Adipocyte (in vitro differentiated cells): ENCODE measurements at places on chromosomes 16 and 17.
A peak's percentile ranks its signal among the peaks of the same experiment; 100 is the strongest.

GRCh38 chr17:51999654-52000053 is 158.9 kb downstream of the CA10 start:
- no peak for DNase-seq

DNA sequence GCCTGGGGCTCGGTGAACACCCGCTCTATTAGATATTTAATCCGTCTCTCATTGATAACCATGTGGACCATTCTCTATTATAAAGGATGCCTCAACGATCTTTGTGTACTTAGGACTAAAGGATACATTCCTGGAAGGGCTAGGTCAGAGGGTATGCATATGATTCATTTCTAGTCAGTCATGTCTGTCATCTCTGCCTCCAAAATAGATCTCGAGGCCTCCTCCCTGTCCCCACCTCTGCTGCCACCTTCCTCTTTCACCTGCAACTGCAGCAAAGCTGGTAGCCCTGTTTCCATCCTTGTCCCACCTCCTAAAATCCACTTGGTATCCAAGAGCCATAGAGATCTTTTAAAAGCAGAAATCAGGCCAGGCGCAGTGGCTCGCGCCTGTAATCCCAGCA is 121.5 kb downstream of the KATNIP start:
- DNase-seq, result no peak

DNA sequence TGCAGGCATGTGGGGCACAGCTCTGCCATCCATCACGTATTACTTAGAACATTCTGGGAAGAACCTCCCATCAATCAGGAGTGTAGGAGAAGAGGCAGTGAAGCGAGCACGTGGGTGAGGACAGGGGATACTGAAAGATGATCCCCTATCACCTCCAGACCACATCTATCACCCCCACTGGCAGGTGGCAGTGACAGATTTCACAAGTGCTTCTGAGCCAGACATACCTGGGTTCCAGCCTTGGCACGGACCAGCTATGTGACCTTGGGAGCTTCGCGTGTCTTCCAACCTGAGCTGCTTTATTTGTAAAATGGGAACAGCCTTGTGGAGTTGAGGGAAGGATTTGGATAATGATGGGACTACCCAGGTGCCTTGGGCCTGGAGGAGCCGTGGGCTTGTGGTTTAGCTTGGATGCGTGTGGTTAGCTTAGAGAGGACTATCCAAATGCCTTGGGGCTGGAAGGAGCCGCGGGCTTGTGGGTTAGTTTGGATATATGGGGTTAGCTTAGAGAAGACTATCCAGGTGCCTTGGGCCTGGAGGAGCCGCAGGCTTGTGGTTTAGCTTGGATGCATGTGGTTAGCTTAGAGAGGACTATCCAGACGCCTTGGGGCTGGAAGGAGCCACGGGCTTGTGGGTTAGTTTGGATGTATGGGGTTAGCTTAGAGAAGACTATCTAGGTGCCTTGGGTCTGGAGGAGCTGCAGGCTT is 206.4 kb downstream of the ENGASE start:
- no peak for DNase-seq

GRCh38 chr16:4801962-4802658 is at the start of gene ROGDI:
TSS of gene ROGDI (minus strand) at chr16:4802633. CDS start at chr16:4802571, 62 bp downstream.
- peak; percentile 69 for DNase-seq

- DNase-seq, result no peak
Measured at GRCh38 chr17:49984776-49985175, 10.2 kb downstream of the DLX3 start.

DNA sequence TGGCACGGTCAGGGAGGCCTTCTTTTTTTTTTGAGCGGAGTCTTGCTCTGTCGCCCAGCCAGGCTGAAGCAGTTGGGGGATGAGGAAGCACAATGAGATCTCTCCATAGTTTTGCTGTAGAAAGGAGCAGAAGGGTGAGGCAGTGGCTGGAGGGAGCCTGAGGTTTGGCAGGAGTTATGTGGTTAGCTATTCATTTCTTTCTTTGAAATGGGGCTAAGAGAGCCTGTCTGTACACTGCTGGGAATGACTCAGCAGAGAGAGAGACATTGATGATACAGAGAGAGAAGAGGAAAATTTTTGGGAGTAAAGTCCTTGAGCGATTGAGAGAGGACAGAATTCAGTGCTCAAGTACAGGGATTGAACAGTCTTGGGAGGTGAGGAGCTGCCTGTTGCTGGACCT is 22.1 kb downstream of the NOS2 start:
- peak; percentile 16 for DNase-seq

- no peak for DNase-seq
Measured at GRCh38 chr17:29079433-29079832, 36.5 kb downstream of the PIPOX start.

GRCh38 chr17:78802459-78802858 is 20.4 kb upstream of the CYTH1 start:
- DNase-seq, result no peak

DNA sequence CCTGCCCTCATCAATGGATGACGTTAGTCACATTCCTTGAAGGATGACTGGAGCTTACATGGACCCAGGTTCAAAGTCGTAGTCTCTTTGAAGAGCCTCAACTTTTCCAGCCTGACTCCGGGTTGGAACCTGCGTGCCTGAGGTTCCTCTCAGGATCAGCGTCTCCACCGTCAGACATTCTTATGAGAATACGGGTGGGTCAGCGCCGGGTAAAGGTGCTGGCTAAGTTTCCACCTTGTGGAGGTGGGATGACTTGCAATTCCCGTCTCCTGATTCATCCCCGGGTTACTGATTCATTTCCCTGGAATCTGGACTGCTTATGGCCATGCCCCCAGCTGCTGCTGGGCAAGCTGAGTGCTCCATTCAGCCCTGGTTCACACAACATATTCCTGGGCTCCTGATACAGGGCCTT is 38.9 kb upstream of the CMIP start:
- peak; percentile 51 for DNase-seq

DNA sequence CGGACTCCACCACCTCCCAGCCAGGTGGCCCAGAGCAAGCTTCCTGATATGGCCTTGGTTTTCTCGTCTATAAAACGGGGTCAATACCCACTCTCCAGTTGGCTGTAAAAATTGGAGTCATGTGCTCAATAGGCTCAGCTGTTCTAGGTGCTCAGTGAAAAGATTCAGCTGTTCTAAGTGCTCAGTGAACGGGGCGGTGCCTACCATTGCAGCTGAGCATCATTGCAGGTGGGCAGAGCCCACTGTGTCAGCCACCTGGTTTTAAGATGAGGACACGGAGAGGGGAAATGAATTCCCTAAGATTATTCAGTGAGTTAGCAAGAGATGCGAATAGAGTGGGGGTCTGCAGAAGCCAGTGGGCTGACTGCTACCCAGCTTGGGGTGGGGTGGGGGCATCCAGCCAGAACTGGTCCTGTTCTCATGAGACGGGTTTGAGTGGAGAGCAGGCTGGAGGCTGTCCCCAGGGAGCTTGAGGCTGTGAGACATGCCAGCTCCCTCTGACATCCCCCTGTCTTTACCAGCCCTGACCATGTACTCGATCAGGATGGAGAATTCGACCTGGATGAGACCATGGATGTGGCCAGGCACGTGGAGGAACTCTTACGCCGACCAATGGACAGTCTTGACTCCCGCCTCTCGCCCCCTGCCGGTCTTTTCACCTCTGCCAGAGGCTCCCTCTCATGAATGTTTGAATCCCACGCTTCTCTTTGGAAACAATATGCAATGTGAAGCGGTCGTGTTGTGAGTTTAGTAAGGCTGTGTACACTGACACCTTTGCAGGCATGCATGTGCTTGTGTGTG is 21.9 kb downstream of the STAT5A start:
- no peak for DNase-seq

DNA sequence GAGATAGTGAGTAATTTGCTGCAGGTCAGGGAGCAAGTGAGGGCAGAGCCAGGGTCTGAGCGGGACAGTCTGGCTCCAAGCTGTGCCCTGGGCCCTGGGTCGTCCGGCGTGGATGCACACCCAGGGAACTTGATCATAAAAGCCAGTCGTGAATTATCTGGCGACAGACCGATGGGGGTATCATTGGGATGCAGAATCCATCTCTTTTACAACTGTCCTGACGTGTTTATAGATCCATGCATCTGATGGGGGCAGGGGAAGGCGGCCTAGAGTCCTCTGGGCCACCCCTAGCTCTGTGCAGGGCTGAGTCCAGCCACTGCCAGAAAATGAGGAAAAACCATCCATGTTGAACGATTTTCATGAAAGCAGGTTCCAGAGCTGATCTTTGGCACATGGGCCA is 332.8 kb downstream of the C16orf95 start:
- DNase-seq, result no peak

DNA sequence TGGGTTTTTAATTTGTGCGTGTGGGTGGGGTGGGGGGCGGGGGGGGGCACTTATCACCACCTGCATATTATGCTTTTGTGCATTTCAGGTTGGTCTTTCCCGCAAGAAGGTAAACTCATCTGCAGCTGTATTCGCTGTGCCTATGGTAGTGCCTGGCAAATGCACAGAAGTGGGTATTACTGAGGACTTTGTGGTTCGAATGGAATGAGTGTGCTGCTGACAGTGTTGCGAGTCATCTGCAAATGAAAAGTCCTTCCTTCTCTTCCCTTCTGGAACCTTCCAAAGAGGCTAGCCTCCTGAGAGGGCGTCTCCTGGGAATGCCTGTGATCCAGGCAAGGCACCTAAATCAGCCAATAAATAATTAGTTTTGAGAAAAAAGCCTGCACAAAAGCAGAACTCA is 532.9 kb downstream of the MAF start:
- DNase-seq, result no peak

DNA sequence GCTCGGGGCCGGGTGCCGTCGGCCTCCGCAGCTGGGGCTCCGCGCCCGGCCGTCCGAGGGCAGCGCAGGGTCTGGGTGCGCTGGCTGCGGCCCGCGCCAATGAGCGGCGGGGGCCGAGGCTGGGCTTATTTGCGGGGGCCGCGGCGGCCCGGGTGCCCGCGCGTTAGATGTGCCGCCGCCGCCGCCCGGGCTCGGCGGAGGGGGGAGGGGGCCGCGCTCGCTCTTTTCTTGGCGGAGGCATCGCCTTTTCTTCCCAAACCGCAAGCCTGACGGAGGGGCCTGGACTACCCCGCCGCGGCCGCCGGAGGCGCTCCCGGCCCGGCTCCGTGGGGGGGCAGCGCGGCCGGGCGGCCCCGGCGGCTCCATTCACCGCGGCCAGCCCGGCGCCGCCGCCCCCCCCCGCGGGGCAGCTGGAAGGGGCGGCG is at the start of gene NOTUM:
TSS of gene NOTUM (minus strand) at position 101 of the 425 bp plus-strand sequence. CDS start 278 bp downstream, outside the sequence.
- DNase-seq, result peak; percentile 67

DNA sequence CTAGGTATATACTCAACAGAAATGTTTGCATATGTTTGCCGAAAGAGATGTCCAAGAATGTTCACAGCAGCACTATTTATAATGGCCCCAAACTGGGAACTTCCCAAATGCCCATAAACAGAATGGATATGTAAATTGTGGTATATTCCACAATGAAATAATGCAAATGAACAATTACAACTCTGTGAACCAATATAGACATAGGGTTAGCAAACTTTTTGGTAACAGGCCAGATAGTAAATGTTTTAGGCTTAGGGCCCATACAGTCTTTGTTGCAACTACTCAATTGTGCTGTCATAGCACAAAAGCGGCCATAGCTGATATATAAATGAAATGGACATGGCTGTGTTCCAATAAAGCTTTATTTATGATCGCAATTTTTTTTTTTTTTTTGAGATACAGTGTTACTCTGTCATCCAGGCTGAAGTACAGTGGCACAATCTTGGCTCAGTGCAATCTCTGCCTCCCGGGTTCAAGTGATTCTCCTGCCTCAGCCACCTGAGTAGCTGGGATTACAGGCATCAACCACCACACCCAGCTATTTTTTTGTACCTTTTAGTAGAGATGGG is 16.5 kb downstream of the XYLT1 start:
- DNase-seq, result no peak

- no peak for DNase-seq
Measured at GRCh38 chr17:31297090-31297489, at the start of gene OMG. TSS of gene OMG (minus strand) at chr17:31297239. CDS start at chr17:31296331, 908 bp downstream.

DNA sequence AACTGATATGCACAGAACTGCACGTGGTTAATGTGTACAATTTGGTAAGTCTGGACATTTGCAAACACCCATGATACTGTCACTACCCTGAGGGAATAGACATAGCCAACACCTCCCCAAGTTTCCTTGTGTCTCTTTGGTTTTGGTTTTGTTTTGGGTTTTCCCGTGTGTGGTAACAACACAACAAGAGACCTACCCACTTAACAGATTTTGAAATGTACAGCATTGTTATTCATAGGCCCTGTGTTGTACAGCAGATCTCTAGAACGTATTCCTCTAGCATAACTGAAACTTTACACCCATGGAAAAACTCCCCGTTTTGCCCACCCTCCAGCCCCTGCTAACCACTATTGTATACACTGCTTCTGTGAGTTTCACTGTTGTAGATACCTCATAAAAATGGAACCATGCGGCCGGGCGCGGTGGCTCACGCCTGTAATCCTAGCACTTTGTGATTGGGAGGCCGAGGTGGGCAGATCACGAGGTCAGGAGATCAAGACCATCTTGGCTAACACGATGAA is 76.3 kb upstream of the TBC1D3K start:
- DNase-seq, result no peak

DNA sequence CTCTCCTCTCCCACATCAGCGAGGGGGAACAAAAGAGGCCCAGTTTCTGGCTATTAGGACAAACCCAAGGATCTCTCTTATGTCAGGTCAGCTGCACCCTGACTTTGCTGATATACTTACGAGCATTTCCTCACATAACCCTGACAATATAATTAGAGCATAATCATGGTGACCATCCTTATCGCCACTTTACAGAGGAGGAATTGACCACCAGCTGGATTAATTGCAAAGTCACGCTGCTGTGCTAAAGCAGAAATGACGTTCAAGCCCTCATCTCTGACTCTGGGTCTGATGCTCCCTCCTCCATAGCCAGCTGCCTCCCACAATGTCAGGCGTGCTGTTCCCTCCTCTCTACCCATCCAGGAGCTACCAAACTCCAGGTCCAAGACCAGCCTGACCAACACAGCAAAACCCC is 42.6 kb downstream of the TRARG1 start:
- DNase-seq, result no peak

DNA sequence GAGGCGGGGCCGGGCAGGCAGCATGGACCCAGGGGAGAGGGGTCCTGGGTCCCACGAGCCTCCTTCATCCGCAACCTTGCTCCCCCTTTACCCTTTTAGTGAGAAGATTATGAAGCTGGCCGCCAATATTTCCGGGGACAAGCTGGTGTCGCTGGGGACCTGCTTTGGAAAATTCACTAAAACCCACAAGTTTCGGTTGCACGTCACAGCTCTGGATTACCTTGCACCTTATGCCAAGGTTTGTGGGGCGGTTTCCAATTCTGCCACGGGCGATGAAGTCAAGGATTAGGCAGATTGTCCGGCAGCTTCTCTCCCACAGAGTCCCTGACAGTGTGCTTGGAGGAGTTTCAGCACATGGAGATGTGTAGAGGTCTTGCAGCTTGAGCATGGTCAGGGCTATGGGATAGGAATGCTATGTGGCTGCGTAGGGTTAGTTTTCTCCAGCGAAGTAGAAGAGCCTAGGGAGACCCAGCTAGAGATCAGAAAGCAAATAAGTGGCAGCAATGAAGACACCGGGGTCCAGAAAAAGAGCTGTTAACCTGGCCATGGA is 598 bp downstream of the NIP7 start:
- peak; percentile 32 for DNase-seq

DNA sequence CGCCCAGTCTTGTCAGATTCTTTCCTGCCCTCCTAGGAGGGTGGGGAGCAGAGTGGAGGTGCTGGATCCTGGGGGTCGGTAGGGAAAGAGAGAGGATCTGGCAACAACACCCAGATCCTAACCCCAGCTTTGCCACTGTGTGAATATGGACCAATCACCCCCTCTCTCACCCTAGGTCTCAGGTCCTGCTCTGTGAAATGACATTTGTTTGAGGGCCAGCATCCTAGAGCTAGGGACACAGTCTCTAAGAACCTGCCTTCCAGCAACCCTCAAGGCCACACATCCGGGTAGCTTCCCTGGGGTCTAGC is 28.4 kb upstream of the MAP3K14 start:
- no peak for DNase-seq
